ENCODE measurements at places on chromosomes 3 and 15.

DNA sequence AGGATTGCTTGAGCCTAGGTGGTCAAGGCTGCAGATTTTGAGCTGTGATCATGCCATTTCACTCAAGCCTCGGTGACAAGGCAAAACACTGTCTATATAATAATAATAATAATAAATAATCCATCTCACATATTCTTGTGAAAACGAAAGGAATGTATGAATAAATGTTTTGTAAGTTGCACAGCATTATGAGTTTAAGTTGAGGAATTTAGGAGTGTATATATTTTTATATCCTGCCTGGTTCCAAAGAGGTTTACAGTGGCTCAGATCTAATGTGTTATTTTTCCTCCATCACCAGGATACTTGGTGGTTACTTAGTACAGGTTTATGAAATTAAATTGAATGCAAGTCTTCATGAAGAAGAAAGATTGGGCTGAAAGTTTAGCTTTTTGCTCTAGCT lies 77.2 kb downstream of the ATG7 start:
- no peak for DNase-seq

DNA sequence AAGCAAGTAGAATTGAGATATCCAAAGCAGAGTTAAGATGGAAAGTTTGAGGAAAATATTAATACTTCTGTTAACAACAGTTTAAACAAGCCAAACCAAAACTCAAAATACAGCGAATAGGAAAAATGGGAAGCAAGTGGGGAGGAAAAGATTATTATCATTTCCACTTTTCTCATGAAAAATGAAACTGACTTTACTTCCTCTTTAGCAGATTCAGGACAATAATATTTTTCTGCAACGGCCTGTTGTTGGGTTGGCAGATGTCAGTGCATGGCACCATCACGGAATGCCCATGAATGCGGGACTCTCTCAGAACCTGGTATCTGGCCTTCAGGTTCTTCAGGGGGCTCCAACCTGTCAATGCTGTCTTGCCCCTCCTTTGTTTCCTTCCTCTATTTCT lies 11.1 kb downstream of the ANKUB1 start:
- no peak for DNase-seq

- DNase-seq = no peak
These were observed 33.2 kb upstream of the ACP3 start for GRCh38 chr3:132283916-132284405.

GRCh38 chr3:54967731-54968161 lies 39.9 kb upstream of the LRTM1 start:
- DNase-seq = no peak

DNA sequence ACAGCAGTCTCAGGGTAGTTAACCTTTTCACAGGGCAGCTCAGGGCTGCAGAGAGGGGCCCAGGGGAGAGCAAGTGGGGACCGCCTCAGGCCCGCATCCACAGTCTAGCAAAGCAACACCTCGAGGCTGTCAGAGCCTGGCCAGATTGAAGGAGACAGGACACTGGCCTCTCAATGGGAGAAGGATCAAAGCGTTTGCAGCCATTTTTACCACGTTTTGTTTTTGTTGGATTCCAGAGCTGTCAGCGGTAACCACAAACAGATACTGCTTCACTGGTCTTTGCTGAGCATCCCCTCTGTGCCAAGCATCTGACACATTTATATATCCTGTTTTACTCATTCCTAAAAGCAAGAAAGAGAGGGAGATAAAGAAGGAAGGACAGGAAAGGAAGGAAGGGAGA lies 153.8 kb downstream of the SHQ1 start:
- no peak for DNase-seq

- DNase-seq = no peak
These were observed 79.2 kb downstream of the ABHD5 start for GRCh38 chr3:43769885-43770425.

DNA sequence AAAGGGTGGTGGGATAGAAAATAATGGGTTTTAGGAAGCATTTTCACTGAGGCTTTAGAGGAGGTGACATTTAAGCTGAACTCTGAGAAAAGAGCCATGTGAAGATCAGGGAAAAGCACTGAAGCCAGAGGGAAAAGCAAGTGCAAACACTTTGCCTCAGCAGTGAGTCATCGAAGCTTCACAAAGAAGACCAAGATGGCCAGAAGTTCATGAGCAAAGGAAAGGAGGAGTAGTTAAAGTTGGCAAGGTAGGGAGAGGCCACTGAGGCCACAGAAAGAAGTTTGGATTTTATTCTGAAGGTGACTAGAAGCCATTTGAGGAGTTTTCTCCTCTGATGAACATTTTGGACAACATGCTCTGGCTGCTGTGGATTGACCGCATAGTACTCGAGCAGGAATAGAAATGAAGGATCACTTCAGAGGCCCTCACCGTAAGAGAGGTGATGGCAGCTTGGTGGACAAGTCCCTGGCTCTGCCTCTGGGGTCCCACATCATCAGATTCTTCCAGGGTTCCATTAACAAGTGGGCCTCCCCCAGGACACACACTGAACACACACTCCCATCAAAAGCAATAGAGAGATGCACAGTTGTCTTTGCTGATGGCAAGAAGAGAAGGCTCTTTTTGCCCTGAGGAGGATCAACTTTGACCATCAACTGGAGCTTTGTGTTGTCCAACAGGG lies 75.5 kb downstream of the TOP2B start:
- no peak for DNase-seq

Data from HepG2 (cell line).